ENCODE measurements at places on chromosomes 2 and 18.

DNA sequence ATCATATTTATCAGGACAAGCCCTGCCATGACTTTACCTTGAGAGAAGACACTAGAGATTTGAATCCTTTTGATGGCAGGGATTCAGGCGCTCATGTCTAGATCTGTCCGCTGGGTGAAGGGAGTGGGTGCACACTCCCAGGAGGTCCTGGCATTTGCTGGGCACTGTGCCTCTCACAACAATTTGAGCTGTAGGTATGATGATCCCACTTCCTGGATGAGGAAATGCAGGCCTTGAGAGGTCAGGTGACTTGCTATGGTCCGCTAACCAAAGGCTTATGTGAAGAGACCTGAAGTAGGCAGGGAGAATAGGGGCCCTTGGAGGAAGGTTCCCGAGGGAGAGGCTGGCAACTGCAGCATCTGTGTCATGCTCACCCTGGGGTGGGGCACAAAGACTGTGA lies 206.1 kb downstream of the HAUS1 start:
- H3K36me3 ChIP-seq, result no peaks in the 10 kb centered on the region
- H3K27me3 ChIP-seq, result peaks cover 25% of the 10 kb centered on the region
- H3K4me1 ChIP-seq, result no peaks in the 10 kb centered on the region
- no peak for DNase-seq
- H3K4me3 ChIP-seq, result no peak overlapping the region
- no peak overlapping the region for H3K27ac ChIP-seq

DNA sequence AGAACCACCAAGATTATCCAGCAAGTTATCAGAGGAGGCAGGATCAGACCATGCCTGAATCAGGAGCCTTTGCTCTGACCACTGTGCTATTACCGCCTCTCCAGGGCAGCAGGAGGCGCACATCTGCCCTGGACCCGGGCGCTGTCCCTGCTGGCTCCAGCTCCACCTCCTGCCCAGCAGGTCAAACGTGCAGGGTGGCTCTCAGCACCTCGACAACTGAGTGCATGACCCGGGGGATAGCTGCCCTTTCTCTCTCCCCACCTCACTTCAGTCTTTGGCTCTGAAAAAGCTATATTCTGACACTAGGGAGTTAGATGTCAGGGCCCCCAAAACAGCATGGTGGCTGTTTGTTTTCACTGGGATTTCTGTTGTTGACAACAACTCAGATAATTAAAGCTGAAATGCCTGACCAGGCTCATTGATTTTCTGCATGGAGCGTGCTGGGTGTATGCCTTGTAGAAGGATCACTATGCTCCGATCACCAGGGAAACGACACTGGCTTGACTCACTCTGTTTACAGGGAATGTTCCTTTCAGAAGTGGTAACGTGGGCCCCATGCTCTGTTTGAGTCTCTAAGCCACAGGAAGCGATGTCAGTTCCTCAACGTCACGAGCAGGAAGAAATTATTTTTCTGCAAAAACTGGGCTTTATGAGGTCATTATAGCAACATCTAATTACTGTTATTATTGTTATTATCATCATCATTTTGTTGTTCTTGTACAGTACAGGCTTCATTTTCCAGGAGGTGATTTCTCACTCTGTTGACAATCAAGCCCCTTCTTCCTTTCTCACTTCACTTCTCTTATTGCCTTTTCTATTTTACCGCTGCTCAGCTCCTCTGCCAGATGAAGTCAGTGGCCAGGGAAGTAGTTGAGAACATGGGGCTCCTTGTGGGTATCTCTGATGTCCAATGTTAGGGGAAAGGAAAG lies 125.6 kb downstream of the PLB1 start:
- H3K4me1 ChIP-seq, result peaks cover 82% of the 10 kb centered on the region
- H3K27ac ChIP-seq, result peak overlapping the region; percentile 99
- H3K27me3 ChIP-seq, result no peaks in the 10 kb centered on the region
- peak overlapping the region; percentile 76 for H3K4me3 ChIP-seq
- peaks cover 1% of the 10 kb centered on the region for H3K36me3 ChIP-seq

DNA sequence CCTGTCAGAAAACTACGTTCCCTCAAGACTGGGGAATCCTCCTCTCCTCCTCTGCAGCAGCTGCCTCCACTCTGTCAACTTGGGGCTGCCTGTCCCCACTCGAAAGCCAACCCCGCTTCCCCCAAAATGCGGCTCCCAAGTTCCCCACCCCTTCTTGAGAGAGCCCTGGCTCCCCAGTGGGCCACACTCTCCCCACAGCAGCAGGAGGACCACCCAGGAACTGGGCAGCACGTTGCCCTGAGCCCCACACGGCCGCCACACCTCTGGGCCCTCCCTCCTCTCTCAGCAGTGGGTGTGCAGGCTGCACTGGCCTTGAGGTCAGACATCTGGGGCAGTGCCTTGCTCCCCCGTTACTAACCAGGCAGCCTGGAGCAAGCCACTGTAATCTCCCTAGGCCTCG lies 9.6 kb upstream of the TEX51 start:
- peaks cover 3% of the 10 kb centered on the region for H3K27me3 ChIP-seq
- no peak overlapping the region for H3K4me3 ChIP-seq
- no peak for DNase-seq
- H3K27ac ChIP-seq, result no peak overlapping the region
- no peaks in the 10 kb centered on the region for H3K4me1 ChIP-seq

DNA sequence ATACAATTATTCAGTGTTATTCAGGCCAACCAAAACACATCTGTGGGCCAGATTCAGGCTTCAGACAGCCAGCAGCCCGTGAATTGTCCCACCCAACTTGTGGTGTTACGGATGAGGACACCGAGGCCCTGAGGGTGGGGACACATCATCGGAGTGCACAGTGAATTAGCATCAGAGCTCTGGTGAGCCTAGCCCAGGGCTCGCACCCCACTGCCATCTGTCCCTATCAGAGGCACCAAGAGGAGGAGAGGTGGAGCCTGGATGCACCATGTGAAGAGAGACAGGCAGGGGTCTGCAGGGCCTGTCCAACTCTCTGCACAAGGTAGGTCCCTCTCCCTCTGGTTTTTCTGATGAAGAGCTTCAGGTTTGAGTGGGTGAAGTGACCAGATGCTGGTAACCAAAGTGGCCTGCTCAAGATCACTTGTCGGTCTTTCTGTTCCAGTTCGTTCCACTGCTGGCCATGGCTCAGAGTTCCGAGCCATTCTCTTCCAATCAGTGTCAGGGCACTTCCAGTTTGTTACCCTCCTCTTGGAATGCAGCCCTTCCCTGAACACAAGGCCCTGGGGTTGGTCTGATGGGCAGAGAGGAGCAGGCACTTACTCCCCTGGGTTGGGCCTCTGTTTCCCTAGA lies 14.8 kb upstream of the GLI2 start:
- H3K4me3 ChIP-seq, result no peak overlapping the region
- no peak overlapping the region for H3K27ac ChIP-seq

GRCh38 chr18:23182606-23183005 lies 47.3 kb downstream of the CABLES1 start:
- no peak for DNase-seq
- H3K27me3 ChIP-seq, result no peaks in the 10 kb centered on the region
- H3K27ac ChIP-seq, result no peak overlapping the region
- H3K36me3 ChIP-seq, result no peaks in the 10 kb centered on the region
- peaks cover 15% of the 10 kb centered on the region for H3K4me1 ChIP-seq

DNA sequence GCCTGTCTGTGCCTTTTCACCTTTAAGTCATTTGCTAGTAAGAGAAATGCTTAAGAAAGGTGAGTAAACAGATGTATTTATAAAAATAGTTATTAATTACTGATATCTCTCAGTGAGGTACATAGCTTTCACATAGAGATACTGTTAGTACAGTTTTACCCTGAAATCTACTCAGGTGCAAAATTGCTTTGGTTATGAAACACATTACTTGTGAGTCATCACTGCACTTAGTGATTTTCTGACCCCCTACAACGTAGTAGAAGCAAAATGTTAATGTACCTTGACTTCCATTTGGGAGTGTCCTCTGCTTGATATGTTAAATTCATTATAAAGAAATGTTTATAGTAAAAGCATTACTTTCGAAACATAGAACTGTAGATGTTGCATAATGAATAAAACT lies 6.5 kb downstream of the GLS start:
- H3K36me3 ChIP-seq, result peaks cover 46% of the 10 kb centered on the region
- no peak for DNase-seq
- H3K4me1 ChIP-seq, result peaks cover 55% of the 10 kb centered on the region

DNA sequence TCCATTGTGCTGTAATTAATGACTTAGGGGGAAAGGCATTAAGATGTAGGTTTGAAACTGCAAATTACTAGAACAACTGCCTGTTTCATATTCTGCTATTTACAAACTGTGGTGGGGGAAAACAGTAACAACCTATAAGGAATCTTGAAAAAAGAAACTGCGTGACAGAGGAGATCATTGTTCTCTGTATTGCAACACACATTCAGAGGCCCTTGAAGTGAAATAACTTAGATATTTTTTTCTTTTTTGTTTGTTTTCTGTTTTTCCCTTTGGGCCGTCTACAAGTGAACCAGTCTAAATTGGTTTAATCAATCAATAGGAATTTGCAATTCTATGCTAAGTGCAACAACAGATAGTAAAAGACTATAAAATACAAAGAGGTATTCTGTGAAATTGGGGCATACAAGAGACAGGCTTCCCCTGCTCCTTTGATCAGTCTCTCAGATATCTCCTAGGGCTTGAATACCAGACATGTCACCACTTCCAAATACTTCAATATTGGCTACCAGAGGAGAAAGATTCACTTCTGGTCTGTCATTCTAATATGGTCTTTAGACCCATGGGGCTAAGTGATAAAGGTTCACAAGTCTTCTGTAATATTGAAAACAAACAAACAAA lies 2055.1 kb upstream of the CELF4 start:
- H3K27ac ChIP-seq, result no peak overlapping the region
- no peaks in the 10 kb centered on the region for H3K4me1 ChIP-seq
- no peaks in the 10 kb centered on the region for H3K36me3 ChIP-seq
- no peaks in the 10 kb centered on the region for H3K27me3 ChIP-seq
- DNase-seq, result no peak
